ENCODE measurements at places on chromosomes 4 and X. TPM values are rescaled to one million over a fixed set of nuclear protein-coding genes. Genes with fewer than 3 reads are reported as not detected.

- no peak for DNase-seq
Observed at GRCh38 chrX:9614016-9614415, 149.2 kb downstream of the TBL1X start.

Gene UBA6
- 16.0 TPM for total RNA-seq

- no peak for DNase-seq
Observed at GRCh38 chrX:118736394-118737010, 9.1 kb downstream of the IL13RA1 start.

Gene LIAS
- 27.7 TPM for total RNA-seq

Gene CDS1
- total RNA-seq: 0.77 TPM

Gene MAGEA2
- total RNA-seq: not detected

GRCh38 chr4:73408181-73408867 is 4.2 kb downstream of the ALB start:
- DNase-seq: no peak

Gene SLC7A11
- total RNA-seq: 1.2 TPM

Gene H2BW2
- not detected for total RNA-seq

DNA sequence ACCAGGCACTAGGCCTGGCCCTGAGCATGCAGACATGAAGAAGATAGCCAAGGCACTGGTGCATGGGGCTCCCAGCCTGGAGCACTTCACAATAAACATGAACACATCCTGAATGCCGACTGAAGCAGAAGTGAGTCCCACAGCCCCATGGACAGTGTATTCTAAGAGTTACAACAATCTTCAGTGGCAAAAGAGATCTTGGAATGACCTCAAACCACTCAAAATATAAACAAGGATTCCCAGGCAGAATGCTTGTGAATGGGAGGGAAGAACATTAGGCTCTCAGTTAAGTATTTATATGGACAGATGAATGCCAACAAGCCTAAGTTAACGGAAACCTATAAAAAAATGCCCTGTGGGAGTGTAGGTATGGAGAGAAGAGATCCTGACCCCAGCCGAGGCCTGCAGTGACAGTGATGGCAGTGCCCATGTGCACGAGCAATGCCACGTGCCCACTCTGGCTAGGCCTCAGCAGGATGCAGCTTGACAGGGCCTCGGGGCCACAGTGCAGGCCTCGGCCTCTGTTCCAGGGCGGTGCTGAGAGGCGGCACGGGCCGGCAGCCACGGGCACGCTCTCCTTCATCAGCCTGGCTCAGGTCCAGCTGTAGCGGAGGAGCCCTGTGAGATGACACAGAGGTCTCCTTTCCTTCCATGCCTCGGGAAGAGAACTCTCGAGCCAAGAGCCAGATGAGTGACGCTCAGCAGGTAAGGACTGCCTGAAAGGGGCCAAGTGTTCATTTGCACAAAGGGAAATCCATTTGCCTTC is 49.2 kb downstream of the IRF2 start:
- DNase-seq: peak; percentile 59

GRCh38 chrX:143633461-143634308 is 2.2 kb downstream of the SLITRK4 start:
- DNase-seq: no peak

- no peak for DNase-seq
Observed at GRCh38 chr4:7812231-7812857, 127.3 kb downstream of the AFAP1 start.

DNA sequence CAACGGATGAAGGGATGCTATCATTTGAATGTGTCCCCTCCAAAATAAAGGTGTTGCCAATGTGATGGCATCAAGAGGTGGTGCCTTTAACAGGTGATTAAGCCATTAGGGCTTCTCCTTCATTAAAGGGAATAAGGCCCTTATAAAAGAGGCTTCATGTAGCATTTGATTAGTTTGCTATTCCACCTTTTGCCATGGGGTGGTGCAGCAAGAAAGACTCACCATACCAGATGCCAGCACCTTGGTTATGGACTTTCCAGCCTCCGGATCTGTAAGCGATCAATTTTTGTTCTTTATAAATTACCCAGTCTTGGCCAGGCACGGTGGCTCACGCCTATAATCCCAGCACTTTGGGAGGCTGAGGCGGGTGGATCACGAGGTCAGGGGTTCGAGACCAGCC is 7.9 kb upstream of the SLC25A43 start:
- no peak for DNase-seq

Gene GAGE1
- not detected for total RNA-seq

- no peak for DNase-seq
Observed at GRCh38 chrX:16187024-16187760, 19.9 kb downstream of the MAGEB17 start.

Gene DMRTC1B
- total RNA-seq: not detected

GRCh38 chr4:600850-601515 is 24.4 kb upstream of the PDE6B start:
- DNase-seq: no peak

Gene SMIM43
- not detected for total RNA-seq

Gene RHOXF2
- not detected for total RNA-seq

- no peak for DNase-seq
Observed at GRCh38 chr4:185101354-185101890, 41.6 kb upstream of the SLC25A4 start.

DNA sequence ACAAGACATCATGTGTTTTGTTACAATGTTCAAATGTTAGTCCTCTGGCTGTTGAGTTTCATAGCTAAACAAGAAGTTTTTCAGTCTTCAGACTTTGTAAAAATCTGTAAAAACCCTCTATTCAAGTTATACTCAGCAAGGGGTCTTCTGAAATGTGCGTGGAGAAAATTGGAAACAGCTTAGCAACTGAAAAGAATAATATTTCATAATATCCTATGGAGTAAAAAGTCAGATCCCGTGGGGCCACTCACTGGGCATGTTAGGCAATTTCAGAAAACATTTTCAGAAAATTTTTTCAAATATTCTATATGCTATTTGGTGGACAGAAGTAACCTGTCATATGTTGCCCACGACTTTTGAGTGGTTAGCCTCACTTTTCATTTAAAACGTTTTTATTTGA is 118.3 kb downstream of the CORIN start:
- no peak for DNase-seq

DNA sequence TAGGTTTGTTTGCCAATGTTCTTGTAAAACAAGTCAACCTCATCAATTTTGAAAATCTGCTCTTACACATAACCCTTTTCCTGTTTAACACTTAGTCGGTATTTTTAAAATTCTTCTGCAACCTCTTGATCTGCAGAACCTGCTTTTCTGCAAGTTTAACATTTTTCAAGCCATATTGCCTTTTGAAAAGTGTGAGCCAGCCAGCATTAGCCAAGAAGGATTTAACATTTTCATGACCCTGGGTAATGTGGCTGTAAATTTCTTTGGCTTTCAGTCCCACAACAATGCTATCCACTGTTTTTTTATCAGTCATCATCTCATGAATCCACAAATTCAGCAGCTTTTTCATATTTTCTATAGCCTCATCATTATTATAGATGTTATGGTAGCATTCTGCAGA is 956.5 kb downstream of the FAT4 start:
- DNase-seq: no peak

DNA sequence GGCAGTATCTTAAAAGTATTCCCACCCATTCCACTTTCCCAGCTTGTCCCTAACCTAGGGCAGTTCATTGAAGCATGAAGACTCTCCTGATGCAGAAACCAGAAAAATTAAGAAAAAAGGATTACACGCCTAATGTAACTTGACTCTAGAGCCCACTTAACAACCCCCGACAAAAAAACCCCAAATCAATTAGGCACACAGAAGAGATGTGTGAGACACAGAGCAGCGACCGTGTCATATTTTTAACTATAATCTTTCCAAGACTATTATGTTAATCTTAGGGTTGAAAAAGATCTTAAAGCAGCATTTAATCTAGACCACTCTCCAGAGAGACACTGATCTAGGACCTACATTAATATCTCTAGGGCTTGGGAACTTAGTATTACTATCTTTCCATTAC is 1.3 kb downstream of the YTHDC1 start:
- DNase-seq: no peak

Gene FGF5
- 1.0 TPM for total RNA-seq

Gene PPEF1
- total RNA-seq: not detected

DNA sequence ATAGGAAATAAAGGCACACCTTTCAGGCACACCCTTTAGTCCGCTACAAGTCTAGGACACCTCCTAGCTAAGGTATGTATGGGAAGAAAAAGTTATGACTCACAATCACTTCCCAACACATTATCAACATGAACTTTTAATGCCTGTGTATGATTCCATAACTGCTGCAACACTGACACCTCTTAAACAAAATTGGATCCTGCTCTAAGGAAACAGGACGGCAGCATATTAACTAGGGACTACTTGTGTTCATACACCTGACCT is 2.4 kb upstream of the PPP3CA start:
- no peak for DNase-seq

- no peak for DNase-seq
Observed at GRCh38 chr4:15926486-15926885, 12.1 kb downstream of the FGFBP1 start.

- no peak for DNase-seq
Observed at GRCh38 chrX:8433109-8434062, 31.2 kb upstream of the VCX3B start.

Gene SMR3B
- total RNA-seq: not detected

Gene ERVMER34-1
- total RNA-seq: 10.2 TPM

GRCh38 chr4:127846061-127846460 is 34.6 kb upstream of the PLK4 start:
- DNase-seq: no peak

Gene USP17L29
- not detected for total RNA-seq

- no peak for DNase-seq
Observed at GRCh38 chr4:22695917-22696316, 3.2 kb downstream of the GBA3 start.

- DNase-seq: no peak
Observed at GRCh38 chr4:175562542-175562941, 249.5 kb downstream of the GPM6A start.

Gene BEX1
- total RNA-seq: 6.9 TPM

Gene GATA1
- not detected for total RNA-seq

- DNase-seq: no peak
Observed at GRCh38 chr4:55503169-55503568, 43.5 kb downstream of the CLOCK start.

DNA sequence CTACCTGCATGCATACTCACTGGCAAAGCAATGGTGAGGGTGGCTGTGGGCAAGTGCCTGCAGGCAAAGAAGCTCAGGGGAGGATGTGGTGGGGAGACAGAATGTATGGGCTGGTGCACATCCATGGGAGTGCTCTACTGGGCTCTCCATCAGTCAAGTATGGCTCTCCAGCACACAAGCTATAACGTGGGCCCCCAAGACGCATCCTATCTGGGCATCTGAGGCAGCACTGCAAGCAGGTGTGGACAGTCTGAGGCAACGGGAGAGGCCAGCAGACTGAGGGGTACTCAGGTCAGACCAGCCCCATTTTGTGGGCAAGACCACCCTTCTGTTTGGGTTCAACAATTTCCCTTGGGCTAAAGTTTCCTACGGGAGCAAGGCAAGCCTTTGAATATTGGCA is 1227.8 kb downstream of the FAM133A start:
- no peak for DNase-seq

GRCh38 chr4:70651864-70652506 is 14.3 kb downstream of the JCHAIN start:
- DNase-seq: no peak

GRCh38 chr4:124591637-124592036 is 120.9 kb downstream of the ANKRD50 start:
- no peak for DNase-seq

- no peak for DNase-seq
Observed at GRCh38 chr4:85867271-85867670, 392.3 kb downstream of the ARHGAP24 start.

Gene FAM9B
- not detected for total RNA-seq

- DNase-seq: peak; percentile 50
Observed at GRCh38 chr4:242121-242848, 63.0 kb downstream of the ZNF732 start.

Gene ALB
- not detected for total RNA-seq

DNA sequence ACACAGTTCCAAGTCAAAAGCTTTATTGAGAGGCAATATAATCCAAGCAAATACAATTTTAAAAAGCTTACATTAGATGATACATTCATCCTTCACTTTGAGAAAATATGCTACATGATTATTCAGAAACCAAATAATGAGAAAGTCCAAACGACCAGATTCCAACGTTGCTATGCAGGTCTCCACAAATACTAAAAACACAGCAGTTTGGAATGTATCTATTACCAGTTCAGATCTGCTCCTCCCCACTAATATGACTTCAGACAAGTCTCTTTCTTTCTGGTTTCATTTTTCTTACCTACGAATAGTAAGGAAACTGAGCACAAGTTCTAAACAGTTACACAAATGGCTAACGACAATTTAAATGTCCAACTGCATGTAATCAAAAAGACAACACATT is 9.5 kb downstream of the NAF1 start:
- no peak for DNase-seq

Gene CLIC2
- 8.0 TPM for total RNA-seq

- DNase-seq: no peak
Observed at GRCh38 chr4:165991325-165992180, 118.5 kb downstream of the TLL1 start.

- no peak for DNase-seq
Observed at GRCh38 chr4:178174756-178175155, 732.5 kb upstream of the AGA start.
